Epithelial cell of esophagus (primary cell): ENCODE measurements at places on chromosomes 13 and 19.

- DNase-seq = no peak
Observed at GRCh38 chr19:30004403-30004802, 62.4 kb downstream of the URI1 start.

- no peak for DNase-seq
Observed at GRCh38 chr13:101393140-101393539, 23.2 kb downstream of the NALCN start.

DNA sequence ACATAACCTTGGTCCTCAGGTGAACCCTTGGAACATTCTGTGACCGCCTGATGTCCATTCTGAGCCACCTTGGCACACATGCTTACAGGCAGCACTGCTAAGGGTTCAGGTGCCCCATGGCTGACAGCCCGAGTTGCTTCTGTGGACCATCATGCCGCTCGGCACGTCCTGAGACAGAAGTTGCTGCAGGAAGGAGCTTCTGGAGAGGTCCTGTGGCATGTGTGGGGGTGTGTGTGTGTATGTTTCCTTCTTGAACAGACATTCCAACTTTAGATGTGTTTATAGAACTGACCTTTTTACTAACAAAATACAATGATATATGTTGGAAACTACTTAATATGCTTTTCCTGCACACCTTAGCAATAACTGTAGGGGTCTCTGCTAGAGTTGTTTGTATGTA is 4.8 kb upstream of the C1QTNF9 start:
- no peak for DNase-seq

GRCh38 chr19:29724102-29724641 is 9.1 kb upstream of the C19orf12 start:
- peak; percentile 5 for DNase-seq

DNA sequence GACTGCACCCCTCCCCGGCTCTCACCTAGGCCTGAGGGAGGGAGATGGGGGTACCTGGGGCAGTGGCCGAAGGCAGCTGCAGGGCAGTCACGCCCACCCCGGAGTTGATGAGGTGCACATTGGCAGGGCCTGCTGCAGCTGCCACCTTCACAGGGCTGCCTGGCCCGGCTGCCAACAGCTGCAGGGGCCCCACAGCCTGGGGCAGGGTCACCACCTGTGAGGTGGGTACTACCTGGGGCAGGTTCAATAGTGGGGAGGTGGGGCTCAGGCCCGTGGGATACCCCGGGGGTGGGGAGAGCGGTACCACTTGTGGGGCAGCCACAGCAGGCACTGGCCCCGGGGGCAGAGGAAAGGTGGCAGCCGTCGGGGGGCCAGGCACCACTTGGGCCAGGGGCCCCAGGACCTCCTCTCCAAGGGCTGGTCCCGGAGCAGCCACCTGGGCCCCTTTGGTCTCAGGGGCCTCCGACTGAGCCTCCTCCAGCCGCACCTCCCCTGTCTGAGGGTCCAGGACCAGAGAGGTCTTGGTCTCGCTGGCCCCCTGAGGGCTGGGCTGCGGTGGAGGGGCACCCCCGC is 2.7 kb downstream of the SIX5 start:
- no peak for DNase-seq

DNA sequence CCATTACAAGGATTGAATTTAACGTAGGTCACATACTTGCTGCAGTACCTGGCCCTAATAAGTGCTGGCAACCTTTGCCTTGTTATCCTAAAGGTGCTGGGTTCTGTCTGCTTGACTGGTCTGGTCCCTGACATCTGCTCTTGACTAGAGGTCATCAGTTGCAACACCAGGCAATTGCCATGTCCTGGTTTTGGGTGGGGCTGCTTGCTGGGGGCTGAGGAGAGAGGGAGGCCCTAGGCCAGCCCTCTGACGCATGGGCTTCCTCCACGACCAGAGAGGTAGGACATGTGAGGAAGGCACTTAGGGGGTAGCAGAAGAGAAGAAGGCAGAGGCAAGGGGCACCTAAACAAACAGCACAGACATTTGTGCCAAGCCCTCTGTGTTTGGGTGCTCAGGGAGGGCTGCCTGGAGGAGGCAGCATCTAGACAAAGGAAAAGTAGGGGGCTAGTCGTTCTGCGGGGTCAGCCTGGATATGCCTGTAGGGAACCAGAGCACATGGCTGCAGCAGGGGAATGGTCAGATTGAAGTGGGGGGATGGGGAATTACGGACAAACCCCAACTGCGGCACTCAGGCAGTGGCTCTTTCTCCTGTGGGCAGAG is 21.7 kb downstream of the VSTM2B start:
- DNase-seq = no peak

DNA sequence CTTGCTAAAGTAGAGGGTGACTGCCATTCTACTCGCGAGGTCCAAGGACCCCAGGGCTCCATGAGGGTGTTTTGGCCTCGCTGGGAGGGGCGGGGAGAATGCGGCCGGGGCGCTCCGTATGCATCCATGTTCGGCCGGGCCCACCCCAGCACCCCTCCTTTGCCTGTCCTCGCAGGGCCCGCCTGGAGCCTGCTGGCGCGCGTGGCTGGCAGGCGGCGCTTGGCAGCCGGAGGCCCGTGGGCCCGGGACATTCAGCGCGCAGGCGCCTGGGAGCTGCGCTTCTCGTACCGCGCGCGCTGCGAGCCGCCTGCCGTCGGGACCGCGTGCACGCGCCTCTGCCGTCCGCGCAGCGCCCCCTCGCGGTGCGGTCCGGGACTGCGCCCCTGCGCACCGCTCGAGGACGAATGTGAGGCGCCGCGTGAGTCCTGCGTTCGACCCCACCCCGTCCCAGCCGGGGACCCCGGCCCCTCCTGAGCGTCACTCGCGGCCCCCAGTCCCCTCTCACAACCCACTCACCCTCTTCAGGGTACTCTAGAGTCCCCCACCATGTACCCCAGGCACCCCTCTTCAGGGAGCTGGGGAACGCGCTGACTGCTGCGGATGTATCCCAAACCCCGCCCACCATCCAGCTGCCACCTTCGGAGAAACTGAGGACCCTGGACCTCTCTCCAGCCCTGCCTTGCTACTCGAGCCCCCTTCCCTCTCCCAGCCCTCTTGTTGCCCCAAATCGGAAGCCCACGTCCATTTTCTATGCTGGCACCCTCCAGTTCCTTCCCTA is 4.1 kb downstream of the DLL3 start:
- DNase-seq = peak; percentile 78

DNA sequence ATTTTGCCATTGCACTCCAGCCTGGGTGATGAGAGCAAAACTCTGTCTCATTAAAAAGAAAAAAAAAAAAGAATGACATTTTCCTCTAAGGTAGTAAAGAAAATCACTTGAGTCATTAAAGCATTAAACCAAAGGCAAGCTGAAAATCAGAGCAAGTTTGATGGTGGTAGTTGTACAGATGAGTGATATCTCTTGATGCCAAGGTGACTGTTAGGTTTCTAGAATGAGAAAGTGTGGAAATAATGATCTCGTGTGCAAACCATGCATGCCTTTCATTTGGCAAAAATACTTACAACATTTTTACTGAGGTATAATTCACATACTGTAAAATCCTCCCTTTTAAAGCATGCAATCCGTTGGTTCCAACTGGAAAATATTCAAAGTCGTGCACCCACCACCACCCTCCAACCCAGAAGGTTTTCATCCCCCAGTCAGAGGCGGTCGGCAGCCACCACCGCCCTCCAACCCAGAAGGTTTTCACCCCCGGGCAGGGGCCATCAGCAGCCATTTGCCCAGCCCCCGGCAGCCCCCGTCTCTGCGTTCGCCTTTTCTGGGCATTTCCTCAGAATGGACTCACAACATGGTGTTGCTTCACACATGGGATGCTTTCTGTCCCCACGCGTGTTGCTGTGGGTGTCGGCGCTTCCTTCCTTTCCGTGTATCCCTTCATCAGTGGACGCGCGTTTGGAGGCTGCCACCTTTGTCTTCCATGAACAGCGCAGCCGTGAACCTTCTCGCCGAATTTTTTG is 90.2 kb downstream of the ATP11A start:
- peak; percentile 19 for DNase-seq

DNA sequence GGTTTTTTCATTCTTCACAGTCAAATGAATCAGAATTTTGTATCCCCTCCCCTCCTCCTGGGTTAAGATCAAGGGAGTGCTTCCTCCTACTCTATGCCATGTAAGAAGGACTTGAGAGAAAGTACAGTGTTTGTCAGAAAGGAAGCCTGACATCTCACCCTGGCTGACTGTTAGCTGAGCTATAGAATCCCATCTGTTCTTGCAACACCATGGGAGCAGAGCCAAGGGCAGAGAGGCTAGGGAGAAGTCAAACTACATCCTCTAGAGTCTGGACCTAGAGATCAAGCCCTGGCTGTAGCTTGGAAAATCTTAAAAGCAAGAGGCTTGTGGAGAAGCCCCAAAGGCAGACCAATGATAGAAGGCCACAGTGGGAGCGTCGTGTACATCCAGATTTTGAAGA is 145.9 kb downstream of the OLFM4 start:
- DNase-seq = no peak

DNA sequence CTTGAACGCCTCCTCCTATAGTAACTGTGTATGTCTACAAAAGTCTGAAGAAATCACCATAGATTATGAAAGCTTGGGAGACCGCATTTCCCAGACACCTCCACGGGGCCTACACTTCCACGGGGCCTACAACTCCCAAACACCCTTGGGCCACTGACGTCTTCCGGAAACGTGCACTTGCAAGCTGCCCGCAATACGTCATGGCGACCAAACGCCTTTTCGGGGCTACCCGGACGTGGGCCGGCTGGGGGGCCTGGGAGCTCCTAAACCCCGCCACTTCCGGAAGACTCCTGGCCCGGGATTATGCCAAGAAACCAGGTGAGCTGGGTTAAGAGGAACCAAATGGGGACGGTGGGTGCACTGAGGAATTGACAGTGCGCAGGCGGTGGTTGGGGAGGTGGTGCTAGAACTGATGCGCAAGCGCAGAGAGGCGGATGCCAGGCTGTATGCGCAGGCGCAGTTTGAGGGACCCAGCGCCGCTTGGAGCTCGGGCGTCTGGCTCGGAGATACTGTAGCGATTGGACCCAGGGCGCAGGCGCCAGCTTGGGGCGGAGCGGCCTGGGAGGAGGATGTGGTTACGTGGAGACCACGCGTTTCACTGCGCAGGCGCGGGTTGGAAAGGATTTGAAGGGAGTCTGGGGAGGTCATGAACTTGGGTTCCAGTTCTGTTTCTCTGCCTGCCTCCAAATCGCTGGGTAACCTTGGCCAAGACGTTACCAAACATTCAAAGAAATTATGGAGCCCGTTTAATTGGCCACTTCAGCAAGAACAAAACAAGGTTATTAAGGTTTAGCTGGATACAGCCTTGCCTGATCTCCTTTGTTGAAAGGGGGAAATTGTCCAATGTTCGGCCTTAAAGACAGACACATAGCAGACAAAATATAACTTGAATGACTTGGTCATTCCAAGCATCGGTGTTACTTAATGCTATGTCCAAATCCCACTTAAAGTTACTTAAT is at the start of gene MRPL54:
Gene MRPL54 (plus strand): TSS at position 182 of the 959 bp plus-strand sequence. CDS start 19 bp downstream, at position 201.
- peak; percentile 99 for DNase-seq

GRCh38 chr19:27833031-27833430 is 1379.9 kb downstream of the UQCRFS1 start:
- DNase-seq = peak; percentile 66

DNA sequence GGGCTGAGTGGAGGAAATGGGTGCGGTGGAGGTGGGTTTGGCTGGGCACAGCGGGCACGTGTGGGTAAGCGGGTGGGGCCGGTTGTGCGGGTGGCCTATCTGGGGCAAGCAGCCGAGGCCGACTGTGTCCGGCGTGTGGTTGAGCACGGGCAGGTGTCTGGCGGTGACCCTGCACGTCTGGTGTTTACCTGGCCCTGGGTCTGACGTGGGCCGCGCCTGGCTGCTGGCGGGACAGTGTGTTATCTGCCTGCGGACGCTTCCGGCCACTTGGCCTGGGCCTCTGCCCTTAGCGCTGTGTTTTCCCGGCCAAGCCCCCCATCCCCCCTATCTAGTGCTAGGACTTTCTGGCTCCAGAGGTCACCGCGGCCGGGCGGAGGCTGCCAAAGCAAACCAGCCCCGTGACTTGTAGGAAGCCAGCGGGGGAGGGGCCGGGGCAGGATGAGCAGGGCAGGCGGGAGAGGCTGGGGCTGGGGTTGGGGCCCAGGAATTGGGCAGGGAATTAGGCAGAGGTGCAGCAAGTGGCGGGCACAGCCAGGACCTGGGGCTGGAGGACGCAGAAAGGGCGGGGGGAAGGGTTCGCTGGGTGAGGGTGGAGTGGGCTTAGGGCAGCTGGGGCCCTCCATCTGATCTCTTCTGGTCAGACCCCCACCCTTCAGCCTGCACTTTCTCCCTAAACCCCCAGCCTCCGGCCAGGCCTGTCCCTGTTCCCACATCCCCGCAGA is 534 bp upstream of the HPN start:
- no peak for DNase-seq

DNA sequence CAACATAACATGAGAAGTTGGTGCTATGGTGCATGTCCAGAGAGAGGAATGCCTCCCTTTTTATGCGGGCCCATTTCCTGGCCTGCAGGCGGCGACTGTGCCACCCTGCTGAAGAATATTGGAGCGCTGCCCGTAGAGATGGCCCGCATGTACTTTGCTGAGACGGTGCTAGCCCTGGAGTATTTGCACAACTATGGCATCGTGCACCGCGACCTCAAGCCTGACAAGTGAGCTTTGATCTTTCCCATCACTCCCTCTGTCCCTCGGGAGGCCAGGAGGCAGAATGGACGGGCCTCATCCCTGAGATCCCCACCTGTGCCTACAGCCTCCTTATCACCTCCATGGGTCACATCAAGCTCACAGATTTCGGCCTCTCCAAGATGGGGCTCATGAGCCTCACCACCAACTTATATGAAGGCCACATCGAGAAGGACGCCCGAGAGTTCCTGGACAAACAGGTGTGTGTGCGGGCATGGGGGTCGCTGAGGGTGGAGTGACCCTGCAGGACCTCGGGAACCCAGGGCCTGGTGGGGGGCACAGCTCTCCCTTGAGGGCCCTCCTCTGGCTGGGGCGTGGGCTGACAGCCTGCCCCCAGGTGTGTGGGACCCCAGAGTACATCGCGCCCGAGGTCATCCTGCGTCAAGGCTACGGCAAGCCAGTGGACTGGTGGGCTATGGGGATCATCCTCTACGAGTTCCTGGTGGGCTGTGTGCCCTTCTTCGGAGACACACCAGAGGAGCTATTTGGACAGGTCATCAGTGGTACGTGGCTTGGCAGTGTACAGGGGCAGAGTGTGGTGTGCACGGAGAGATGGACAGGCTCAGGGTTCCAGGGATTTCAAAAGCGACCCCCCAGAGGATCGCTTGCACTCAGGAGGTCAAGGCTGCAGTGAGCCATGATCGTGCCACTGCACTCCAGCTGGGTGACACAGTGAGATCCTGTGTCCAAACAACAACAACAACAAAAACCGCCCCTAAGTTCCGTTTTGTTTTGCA is 16.2 kb downstream of the DNASE2 start:
- DNase-seq = no peak

DNA sequence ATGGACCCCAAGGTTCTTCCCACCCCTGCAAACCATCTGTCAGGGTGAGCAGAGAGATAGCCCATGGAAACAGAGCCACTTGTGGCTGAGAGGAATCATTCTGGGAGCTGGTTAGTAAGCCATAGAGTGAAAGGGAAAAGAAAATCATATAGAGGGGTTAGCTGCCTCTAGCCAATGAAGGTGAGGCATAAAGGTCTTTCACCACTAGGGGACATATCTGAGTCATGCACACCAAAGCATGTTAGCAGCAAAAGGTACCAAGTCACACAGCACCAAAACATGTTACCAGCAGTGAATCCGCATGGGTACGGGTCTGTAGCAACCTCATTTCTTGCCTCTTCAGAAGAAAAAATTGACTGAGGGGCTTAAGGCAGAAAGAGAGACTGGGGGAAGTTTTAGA is 76.7 kb upstream of the ZNF43 start:
- no peak for DNase-seq
